ENCODE measurements at places on chromosomes 6 and 20.

- no peak for DNase-seq
Measured at GRCh38 chr6:4364711-4365110, 229.3 kb upstream of the ECI2 start.

DNA sequence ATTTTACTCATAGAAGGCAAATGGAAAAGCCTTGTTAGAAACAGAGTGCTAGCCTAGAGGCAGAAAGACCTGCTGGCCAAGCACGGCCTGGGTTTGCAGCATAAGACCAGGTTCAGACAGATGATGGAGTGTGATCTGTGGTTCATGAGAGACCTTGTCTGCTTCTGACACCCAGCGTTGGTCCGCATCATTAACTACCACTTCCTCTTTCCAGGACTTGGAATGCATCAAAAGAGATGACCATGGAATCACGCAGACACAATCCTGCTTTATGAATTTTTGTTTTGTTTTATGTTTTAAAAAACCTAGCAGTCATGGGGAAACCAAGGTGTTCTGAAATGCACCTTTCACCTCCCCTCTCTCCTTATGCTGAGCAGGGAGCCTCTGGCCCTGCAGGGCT lies 76.8 kb upstream of the SYNDIG1 start:
- DNase-seq, result no peak

DNA sequence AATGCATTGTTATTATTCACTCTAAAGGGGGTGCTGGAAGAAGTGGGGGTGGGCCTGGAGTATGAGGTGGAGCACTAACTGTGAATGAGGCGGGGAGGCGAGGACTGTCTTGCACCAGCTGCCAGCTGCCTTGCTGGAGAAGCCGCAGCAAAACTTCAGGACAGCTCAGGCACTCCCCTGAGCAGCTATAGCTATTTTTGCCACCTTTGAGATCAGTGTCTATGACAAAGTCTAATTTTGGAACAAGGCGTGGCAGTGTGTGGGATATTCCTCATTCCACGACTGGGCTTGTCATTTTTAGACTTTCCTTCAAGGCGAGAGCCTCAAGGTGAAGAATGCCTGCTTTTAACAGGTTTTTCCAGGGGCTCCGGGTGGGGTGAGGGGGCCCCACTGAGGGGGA lies 143.8 kb downstream of the DOK5 start:
- DNase-seq, result no peak

DNA sequence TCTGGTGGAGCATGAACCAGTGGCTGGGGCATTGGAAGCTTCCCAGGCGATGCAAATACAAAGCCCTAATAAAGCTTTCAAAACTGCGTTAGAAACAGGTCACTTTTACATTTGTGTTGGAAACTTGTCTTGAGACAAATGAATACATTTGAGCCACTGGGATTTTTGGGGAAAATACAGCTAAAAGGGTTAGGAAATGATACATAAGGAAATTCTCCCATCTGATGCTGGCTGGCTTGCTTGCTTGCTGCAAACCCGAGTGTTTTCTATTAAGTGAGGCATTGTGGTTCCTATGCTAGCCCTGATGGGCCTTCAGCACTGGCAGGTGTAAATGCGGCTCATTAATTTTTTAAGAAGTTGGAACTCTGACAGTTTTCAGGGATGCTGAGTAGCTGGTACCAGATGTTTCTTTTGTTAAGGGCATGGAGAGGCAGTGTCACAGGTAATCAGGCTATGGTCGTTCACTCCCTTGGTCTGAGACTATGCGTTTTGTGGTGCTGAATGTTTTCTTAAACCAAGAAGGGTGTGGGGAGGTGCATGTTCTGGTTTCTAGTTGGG lies 35.2 kb downstream of the RREB1 start:
- DNase-seq, result no peak

DNA sequence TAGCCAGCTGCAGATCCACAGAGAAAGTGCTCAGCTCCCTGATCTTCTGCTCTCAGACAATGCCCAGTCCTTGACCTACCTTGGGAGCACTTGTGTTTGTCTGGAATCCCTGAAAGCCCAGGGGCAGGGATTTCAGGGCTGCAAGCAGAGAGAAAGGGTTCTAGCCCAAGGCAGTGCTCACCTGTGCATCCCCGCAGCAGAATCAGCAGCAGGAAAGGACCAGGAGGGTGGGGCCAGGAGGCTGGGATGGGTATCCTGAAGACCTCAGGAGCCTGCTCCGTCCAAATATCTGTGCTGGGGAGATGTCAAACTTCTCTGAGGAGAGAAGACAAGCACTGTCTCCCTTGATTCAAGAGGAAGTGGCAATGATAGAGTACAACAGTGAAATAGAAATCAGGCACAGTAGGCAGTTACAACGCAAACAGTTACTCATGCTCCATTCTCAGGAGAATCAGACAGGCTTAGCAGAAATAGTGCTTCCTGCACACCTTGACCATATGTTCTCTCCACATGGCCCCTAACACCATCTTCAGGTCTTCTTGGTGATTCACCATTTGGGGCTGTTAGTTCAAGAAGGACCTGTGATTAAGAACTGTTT lies 28.7 kb upstream of the SIRPG start:
- no peak for DNase-seq

DNA sequence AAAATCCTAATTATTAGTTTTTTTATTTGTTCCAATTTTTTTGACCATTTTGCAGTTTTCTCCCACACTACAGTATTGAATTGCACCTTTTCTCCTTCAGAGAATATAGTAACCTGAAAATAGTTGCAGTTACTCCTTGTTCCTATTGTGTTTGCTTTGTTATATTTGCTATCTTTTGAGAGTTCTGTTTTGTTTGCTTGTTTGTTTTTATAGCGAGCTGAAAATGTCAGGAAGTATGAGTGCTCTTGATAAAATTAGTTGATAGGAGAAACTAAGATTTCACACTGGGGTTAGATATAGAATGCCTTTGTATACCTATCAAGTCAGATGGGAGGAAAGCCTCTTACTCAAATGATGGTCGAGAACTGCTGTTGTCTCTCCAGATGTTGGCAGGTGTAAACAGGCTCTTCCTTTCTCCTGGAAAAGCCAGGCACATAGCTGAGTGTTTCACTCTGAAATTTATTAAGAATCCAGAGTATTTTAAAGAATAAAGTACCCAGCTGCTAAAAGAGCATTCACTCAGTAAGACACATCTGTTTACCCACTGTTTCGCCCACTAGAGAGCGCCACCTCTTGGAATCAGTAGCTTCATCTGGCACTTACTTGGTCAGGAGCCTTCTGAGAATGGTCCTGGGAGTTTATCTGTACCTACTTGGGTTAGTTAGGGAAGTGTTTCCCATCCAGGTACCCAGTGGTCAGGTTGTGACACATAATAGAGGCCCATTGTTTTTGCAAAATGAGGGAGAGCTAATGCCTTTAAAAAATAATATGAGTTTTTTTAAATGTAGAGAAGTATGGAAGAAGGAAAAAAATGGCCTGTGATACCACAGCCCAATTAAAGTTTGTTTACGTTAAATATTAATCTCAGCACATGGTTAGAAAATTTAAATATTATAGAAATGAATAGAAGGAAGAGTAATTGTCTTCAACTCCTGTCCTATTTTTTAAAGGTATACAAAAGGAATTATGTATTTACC lies 11.2 kb downstream of the NT5DC1 start:
- DNase-seq, result no peak
